ENCODE measurements at places on chromosomes 1 and 21.

DNA sequence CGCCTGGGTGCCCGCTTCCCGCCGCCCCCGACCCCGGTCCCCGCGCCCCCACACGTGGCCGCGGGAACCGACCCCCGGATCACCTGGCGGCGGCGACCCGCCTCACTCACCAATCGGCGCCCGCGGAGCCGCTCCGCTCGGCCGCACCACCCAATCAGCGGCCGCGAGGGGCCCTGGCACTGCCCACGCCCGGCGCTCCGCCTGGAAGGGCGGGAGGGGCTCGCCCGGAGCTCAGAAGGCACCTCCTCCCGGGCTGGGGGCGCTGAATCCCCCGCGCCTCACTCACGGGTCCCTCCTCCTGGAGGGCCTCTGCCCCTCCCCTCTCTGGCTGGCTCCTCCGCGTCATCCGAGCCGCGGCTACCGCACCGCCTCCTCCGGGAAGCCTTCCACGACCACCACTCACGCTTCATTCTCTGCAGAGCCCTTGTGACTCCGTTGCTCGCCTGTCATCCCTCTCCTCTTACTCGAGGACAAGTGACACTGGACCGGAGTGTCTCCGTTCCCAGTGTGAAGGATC, 374 bp downstream of the SH2D5 start:
- DNase-seq, result peak; percentile 92

GRCh38 chr1:199242147-199242546, 603.3 kb downstream of the PTPRC start:
- DNase-seq, result no peak

- no peak for DNase-seq
Observed at GRCh38 chr1:24801176-24801575, 55.9 kb downstream of the CLIC4 start.

DNA sequence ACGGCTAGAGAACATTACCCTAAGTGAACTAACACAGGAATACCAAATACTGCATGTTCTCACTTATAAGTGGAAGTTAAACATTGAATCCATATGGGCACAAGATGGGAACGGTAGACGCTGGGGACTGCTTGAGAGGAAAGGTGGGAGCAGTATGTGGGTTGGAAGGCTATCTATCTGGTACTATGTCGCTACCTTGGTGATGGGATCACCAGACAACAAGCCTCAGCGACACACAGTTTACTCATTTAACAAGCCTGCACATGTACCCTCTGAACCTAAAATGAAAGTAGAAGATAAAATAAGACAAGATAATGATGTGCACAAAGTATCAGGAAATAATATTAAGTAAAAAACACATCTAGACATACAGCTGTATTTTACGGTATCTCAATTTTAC, 819 bp downstream of the PYHIN1 start:
- no peak for DNase-seq

DNA sequence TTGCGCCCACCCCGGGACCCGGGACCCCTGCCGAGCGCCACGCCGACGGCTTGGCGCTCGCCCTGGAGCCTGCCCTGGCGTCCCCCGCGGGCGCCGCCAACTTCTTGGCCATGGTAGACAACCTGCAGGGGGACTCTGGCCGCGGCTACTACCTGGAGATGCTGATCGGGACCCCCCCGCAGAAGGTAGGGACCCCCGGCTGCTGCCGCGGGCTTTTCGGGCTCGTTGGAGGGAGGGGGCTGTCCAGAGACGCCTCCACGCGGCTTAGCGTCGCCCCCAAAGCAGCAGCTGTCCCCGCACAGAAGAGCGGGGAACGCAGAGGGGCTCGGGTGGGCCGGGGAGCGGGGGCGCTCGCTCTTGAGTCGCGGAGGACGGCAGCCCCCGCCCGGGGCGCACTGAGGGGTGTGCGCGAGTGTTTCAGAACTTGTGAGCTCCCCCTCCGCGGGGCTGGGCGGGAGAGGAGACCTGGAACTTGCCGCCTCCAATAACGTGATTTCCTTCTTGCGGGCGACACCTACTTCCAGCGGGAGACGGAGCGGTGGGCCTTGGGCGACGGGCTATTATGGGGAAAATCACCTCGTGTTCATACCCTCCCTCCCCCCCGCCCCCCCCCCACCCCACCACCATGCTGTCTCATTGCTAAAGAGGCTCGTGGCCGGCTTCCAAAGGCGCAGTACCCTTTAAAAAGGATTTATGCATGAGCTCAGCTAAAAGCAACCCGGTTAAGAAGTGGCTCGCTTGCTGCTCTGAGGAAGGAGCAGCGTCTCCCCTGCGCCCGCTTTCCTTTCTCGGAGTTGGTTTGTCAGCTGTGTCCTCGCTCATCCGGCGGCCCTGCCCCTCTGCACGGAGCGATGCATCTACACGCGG, 664 bp downstream of the BACE2 start:
- no peak for DNase-seq

DNA sequence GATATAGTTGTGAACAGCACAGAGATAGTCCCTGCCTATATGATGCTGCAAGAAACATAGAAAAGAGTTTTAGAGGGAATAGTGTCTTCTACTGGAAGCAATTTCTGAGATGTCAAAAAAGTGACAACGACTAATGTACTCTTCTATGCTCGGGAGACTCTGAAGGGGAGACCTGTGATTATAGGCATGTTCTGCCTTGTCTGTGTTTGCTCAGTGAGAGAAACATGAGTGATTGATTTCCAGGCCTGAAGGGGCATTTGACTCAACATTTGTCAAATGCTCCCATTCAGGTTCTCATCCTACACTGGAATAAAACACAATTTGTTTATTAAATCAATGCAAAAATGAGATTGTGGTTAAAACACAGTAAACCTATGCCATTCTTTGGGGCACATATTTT, 131.8 kb downstream of the CTH start:
- DNase-seq, result no peak

DNA sequence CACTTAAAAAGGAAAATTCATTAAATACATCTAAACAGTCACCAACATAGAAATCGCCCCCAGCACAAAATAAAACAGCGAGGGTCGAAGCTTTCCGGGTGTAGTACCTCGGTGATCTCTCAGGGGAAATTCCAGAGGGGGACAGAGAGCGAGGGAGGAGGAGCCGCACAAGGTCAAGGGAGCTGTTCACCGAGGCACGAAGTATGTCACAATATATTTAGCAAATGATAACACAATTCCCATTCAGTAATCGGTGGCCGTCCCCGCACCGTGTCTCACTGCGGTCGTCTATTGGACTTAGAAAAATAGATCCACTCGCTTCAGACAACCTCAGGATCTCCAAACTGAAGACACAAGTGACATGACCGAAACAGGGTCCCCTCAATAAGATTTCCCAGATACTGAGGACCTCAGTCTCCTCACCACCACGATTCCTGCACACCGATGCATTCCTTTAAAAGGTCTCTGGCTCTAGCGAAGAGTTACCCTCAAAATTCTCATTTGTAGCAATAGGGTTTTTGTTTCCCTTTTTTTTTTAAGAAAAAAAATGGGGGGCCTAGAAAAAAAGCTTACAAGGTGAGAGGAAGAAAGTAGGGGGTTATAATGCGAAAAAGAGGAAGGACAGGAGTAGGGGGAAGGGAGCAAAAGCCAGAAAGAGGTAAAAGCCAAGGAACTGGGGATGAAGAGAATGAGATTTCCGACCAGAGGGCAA, 1.1 kb downstream of the LPGAT1 start:
- no peak for DNase-seq

DNA sequence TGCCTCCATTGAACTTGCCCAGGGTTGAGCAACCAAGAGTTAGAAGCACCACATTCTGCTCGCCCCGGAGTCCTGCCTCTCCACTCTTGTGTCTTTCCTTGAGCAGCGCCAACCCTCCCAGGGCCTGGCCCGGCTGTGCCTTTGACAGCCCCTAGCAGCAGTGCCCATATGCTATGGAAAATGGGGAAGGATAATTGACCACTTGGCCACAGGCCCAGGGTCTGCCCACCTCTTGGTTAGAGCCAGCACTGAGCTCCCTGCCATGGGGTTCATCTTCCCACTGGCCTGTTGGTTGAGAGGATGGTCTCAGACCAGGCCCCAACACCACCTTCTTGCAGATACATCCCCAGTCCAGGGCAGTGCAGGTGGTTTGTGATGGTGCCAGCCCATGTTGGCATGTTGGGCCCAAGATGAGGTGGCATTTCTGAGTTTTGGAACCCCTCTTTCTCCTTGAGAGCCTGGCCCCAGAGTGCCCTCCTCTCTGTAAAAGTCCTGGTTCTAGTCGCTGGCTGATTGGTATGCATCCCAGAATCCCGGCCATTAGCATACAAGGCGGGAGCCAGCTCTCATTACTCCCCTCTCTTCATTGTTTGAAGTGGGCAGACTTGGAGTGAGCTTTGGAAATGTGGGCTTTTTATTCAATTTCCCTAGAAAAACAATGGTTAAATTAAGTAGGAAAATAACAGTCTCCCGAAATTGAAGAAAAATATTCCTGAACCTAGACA, 7.6 kb downstream of the ARHGEF10L start:
- DNase-seq, result no peak

DNA sequence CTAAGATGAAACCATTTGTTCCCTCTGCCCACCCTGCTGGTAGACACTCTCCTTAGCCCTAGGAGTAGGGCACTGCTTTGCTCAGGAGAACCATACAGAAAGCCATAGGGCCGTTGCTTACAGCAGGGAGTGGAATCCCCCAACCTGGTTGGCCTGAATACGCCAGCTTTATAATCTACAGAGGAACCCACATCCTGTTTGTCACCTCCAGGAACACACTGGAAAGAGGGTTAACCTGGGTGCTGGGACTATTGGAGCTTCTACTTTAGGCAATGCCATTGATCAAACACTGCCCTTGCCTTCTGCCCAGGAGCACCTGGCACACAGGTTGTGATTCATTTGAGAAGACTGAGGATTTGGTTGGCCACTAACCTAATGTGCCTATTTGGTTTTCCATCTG, 124.8 kb downstream of the TNR start:
- no peak for DNase-seq

GRCh38 chr1:109207467-109208103, 6.1 kb upstream of the SARS1 start:
- DNase-seq, result no peak

DNA sequence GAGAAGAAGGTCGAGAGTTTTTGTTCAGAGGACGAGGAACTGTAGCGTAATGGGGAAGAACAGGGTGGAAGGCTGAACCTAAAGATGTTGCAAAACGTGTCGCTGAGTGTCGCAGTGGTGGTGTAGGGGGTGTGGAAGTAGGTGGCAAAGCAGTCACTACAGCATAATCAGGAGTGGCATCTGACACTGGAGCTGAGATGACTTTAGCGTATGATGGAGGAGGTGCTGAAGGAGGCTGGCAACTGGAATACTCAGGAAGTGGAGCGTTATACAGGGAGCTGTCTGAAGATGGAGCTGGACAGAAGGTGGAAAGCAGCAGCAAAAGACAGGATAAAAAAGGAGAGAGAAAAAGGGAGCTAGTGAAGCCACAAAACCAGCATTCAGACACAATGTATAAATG, 89.9 kb upstream of the LBR start:
- DNase-seq, result no peak

DNA sequence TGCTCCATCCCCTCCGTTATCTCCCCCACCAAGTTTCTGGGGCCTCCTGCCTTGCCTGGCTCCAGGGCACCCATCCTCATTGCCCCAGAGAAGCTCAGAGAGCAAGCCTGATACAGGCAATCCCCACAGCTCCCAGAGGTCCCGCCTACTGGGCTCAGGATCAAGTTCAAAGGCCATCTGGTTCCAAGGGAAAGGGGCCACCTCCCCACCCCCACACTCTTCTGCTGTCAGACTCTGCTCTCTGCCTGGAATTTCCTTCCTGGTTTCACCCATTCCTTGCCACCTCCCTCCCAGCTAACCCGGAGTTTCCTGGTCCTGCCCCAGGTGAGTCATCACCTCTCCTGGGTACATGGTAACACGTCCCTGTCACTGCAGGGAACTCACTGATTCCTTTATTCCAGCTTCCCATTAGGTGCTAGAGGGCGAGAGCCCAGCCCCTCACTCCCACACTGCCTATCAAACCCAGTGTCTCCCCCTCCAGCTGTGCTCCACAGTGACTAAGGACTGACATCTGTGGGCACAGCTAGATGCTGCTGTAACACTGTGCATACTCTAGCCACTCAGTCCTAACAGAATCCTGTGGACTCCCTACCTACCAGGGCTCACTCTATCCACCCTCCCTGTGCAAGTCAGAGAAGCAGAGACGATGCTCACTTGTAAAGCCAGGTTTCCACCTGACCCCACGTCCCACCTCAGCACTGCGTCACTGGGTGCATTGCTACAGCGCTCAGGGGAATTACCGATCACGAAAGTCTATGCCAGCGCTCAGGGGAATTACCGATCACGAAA, 21.8 kb downstream of the RSPH1 start:
- no peak for DNase-seq

GRCh38 chr1:219399446-219399845, 213.5 kb downstream of the ZC3H11B start:
- DNase-seq, result no peak

DNA sequence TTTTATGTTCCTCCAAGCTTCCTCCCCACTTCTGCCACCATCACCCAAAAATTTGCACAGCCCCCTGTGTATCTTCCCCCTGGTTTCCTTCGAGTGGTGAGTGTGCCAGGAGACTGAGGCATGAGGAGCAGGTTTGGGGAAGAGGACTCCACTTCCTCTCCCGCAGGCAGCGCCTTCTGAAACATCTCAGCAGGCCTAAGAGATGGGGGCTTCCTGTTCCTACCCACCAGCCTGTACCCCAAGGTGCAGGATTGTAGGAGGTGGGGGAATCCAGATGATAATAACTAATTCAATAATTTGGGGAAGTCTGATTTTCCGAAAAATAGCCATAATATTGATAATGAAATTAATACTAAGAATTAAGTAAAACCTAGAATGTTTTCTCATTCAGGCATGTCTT, 62.4 kb downstream of the RHBG start:
- DNase-seq, result no peak

GRCh38 chr1:24906760-24907490, 23.2 kb downstream of the RUNX3 start:
- peak; percentile 59 for DNase-seq

GRCh38 chr1:197787623-197788536, 12.6 kb upstream of the DENND1B start:
- DNase-seq, result no peak

- no peak for DNase-seq
Observed at GRCh38 chr21:31279986-31280385, 64.1 kb downstream of the TIAM1 start.

GRCh38 chr1:58732087-58732775, 32.4 kb upstream of the MYSM1 start:
- no peak for DNase-seq

DNA sequence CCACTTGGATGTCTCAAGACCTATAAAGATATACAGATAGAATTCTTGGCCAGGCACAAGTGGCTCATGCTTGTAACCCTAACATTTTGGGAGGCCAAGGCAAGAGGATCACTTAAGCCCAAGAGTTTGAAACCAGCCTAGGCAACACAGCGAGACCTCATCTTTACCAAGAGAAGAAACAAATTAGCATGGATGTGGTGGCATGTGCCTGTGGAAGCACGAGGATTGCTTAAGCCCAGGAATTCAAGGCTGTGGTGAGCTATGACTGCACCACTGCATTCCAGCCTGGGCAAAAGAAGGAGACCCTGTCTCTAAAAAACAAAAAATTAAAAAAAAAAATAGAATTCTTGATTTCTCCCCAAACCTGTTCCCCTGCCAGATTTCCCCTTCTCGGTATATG, 8.3 kb downstream of the ASAP3 start:
- DNase-seq, result no peak

All from mesenteric fat pad (tissue), 1 donor.